Foreskin melanocyte (primary cell): ENCODE measurements at places on chromosomes 6 and 20.

DNA sequence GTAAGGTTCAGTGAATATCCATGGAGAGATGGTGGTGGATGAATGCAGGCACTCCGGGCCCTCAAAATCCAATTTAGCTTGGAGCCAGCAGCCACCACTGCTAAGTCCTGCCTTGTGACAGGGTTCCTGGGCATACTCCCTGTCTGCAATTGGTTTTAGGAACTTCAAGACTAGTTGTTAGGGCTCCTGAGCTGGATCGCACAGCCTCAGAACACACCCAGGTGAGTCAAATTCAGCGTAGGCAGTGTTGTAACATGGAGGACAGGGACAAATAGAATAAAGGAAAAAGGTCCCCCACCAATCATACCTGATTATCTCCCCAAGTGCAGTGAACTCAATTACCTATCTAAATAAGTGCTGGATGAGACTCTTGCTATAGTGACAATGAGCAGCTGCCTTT is 74.6 kb downstream of the PERP start:
- no peak for DNase-seq

DNA sequence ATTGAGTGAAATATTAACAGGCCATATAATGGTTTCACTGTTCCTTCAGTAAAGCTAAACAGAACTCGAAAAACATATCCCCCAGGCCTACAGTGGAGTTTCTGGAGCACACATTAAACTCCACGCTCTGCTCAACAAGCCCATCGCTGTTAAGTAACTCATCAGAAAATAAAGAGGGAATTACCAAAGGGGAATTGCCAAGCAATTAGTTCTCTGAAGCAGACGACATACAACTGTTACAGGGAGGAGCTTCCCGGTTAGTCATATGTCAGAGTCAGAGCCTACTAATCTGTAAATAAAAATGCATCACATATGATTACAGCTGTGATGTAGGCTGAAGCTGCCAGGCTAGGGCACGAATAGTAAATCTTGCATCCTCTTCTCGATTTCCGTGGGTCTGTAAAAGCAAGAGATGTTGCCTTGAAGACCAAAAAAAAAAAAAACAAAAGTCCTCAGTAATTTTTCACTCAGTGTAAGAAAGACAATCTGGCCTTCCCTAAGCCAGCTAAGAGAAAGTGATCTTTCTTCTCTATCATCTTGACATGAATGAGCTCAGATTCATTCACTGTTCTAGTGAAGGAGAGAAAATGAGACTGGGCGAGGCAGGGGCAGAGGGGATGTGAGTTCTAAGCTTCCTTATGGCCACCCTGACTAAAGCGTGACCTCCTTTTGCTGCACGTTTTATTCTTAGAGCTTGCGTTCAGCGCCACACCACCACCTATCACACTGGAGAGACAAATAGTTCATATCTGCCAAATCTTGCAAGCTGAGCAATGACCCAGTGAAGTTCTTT is 13.8 kb downstream of the ATXN1 start:
- peak; percentile 82 for DNase-seq

GRCh38 chr20:39789411-39789810 is 827.3 kb downstream of the DHX35 start:
- DNase-seq, result no peak

DNA sequence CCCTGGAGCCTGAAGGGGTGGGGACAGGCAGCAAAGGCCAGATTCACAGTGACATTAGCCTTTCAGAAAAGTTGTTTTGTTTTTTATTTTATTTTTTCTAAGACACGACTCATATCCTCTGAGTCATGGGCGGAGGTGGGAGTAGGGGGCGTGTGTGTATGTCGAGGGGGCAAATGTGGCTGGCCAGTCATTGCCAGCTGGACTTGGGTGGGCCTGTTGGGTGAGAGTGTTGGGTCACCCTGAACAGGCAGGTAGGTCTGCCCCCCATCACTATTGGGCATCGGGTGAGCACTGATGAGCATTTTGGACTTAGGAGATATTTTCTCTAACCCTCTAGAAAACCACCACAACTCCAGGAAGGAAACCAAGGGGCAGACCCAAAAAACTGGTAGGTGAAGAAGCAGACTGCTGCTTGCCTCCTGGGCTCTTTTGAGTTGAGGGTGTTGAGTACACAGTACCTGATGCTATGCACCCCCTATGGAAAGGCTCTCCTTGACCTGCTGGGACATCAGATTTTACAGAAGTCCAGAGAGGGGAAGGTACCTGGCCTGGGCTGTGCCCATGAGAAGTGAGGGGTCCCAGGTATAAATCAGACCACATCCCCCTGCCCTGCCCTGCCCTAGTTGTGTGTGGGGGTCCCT is 5.6 kb downstream of the SMIM29 start:
- no peak for DNase-seq

- DNase-seq, result no peak
Observed at GRCh38 chr6:14887986-14888574, 357.8 kb upstream of the JARID2 start.
